Activated CD8-positive, alpha-beta memory T cell treated with anti-CD3 and anti-CD28 coated beads for 48 hours (primary cell): ENCODE measurements at places on chromosomes 1 and 21.

- DNase-seq = no peak
These were observed 24.7 kb downstream of the ZYG11A start for GRCh38 chr1:52867087-52867863.

DNA sequence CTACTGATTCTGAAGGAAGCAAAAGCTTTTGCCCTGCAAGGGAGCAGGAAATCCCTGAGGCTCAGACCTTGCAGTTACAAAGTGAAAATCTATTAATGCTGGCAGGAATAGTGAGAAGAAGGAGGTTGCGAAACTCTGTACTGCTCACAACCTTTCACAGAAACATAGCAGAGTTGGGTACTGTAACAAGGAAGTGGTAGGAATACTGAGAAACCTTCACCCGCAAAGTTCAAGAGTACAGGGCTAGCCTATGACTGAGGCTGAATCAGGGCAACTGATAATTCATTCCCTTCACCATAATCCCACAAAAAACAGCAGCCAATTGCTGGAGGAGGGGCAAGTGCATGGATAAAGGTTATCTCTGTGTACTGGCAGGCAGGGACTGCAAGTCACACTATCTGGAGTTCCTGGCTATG, 23.9 kb upstream of the KCTD3 start:
- DNase-seq = no peak

DNA sequence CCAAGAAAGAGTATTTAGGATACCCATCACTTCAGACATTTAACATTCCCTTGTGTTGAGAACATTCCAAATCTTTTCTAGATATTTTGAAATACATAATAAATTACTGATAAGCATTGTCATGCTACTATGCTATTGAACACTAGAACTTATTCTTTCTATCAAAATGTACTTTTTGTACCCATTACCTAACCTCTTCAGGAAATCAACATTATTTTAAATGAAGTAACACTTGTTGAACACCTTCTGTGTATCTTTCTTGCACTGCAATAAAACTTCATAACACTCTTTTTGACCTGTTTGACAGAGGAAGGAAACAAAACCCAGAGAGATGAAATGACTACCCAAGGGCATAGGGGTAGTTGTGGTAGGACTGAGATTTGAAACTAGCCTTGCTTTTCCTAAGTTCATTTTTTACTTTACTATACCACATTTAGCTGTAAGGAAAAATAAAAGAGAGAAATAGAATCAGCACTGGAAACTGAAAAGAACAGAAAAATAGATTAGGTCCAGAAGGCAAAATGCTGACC, 99.4 kb downstream of the UCHL5 start:
- DNase-seq = no peak

DNA sequence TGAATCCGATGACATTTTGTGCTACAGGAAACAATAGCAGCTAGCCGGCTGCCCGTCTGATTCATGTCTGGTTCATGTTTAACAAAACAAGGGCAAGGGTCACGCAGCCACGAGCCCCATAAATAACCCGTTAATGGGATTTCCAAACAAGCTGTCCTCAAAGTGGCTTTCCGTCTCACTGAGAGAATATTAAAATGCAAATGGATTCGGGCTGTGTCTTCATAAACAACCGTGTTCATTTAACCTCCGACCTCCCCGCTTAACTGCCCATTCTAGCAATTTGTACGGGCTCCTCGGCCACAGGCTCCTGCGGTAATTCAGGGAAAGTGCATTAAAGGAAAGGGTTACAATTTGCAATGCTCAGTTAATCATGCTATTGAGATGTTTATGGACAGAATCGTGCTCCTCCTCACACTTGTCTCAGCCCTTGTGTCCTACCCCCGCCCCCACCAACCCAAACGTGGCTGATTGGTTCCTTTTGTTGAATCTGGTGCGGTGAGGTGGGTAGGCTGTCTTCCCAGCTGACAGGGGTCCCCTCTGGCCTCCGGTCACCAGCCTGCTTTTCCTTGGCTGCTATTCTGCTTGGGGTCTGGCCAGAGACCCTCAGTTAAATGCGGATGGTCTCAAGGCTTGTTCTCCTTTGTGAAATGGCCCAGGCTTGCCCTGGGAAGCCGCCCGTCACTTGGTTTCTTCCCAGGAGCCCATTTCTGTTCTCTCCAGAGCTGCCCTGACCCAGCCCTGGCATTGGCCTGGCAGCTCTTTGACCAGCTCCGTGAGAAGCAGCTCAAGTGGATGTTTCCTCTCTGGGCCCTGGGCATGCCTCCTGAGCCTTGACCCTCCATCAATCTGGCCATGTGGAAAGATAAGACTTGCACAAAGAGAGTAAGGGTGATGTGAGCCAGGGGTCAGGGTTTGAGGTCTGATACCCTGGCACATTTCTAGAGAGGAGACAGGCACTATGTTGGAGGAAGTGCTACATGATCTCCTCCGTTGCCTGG, 200.7 kb upstream of the POU3F1 start:
- DNase-seq = no peak

- DNase-seq = no peak
These were observed 4.0 kb downstream of the JUN start for GRCh38 chr1:58779801-58780382.

- no peak for DNase-seq
These were observed 3.0 kb upstream of the RGS2 start for GRCh38 chr1:192805832-192806323.

GRCh38 chr1:171084091-171084490, 6.6 kb upstream of the FMO3 start:
- no peak for DNase-seq

- no peak for DNase-seq
These were observed 43.0 kb downstream of the ELAPOR1 start for GRCh38 chr1:109156916-109157385.
